Stimulated activated CD8-positive, alpha-beta memory T cell treated with anti-CD3 and anti-CD28 coated beads, Interleukin-2, amount 100 ng/mL, for 1 hour (primary cell): ENCODE measurements at places on chromosomes 4 and X.

DNA sequence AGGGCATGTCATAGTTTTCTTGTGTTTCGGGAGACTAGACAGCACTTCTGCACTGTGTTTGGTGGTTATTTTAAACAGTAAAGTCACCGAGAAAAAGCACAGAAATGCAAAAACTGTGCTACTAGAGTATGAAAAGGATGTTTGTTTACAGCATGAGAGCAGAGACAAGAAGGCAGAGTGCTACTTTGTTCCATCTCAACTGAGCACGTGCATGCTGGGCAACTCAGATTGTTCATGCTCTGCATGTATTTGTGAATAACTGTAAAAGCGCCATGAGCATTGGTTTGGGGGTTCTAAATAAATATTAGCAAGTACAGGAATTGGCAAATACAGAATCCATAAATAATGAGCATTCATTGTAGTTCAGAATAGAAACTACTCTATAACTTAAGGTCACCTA lies 7.4 kb downstream of the EVC start:
- DNase-seq, result no peak

- no peak for DNase-seq
Observed at GRCh38 chr4:168183717-168184571, 91.6 kb downstream of the ANXA10 start.

DNA sequence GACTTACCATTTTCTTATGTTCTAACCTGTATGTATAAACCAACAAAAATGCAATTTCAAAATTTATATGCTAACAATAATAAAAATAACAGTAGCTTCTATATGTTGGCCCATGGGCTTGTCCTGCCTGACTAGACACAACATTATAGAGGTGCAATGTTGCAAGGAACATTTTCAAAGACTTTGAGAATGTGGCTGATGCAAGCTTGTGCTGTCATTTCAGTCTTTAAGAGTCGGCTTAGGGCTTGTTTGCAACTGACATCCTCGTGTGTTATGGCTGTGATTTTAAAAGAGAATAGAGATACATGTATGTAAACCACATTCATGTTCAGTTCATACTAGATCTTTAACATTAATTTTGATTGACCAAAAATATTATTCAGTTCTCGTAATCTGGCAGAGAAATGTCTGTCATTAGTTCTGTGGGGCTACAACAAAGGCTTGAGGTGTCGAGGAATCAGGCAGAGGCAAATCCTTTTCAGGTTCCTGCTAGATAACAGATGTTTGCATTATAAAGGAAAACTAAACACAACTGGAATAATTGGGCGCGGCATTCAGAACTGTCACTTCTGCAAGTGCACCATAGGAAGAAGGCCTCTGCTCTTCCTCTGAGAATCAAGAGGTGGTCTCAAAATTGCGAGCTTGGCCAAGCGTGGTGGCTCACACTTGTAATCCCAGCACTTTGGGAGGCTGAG lies 13.1 kb downstream of the TMSB4X start:
- DNase-seq, result no peak

- no peak for DNase-seq
Observed at GRCh38 chr4:113145519-113146291, 96.3 kb downstream of the ANK2 start.

GRCh38 chr4:52750819-52751486 lies at the start of gene ERVMER34-1:
ERVMER34-1 (minus strand) TSS chr4:52751425; CDS start chr4:52745520, 5,905 bp downstream.
- no peak for DNase-seq

GRCh38 chrX:50579955-50580354 lies 109.3 kb upstream of the DGKK start:
- DNase-seq, result no peak

DNA sequence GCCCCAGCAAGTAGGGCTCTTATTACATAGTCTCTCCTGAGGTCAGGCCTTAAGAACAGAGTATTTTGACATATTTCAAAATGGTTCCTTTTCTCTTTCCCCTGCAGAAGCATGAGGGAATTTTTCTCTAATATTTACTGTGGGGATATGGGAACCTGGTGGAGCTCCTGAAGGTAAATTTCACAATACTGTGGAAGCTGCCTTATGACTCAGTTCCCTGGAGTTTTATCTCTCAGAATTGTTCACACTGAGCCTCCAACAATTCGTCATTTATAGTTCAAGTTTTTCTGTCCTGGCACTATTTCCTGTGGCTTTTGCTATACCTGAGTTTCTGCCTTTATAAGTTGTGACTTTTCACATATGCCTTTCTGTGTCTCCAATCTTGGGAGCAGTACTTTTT lies 607.2 kb upstream of the NDST4 start:
- DNase-seq, result no peak

DNA sequence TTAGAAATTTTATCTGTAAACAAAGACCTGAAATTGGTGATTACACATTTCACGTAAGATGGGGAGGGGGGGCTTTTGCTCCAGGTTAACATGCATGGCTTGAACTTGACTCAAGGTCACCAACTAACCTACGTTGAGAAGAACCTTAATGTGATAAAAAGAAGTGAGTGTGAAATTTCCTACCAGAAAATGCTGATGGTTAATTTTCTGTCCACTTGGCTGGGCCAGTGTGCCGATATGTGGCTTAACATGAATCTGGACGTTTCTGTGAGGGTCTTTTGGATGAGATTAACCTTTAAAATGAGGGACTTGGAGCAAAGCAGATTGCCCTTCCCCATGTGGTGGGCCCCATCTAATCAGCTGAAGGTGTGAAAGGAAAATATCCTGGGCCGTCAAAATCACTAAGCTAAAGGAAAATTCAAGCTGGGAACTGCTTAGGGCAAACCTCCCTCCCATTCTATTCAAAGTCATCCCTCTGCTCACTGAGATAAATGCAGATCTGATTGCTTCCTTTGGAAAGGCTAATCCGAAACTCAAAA lies 107.3 kb upstream of the ENPP6 start:
- DNase-seq, result no peak

DNA sequence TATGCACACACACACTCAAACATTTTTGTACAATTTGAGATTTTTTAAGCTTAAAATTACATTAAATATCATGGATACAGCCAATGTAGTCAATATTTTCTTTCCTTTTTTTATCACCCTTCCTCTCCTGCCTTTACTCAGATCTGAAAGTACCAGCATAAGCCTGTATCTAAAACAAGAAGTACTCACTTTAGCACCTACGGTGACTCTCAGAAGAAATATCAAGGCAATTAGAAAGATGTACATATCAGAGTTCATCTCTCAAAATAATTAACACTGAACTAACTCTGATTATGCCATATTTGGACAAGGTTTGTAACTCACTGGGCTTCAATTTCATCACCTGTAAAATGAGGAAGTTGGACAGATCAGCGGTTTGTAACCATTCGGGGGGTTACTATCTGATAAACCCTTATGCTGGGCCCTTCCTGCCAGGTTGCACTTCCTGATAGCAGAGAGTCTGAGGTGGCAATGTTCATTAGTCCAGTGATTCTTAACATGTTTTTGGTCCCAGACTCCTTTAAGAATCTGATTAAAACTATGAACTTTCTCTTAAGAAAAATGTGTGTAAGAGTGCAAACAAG lies 5.7 kb upstream of the GPR174 start:
- no peak for DNase-seq

GRCh38 chrX:136867096-136867491 lies 13.4 kb downstream of the RBMX start:
- no peak for DNase-seq

- no peak for DNase-seq
Observed at GRCh38 chr4:105996845-105997244, 101.6 kb downstream of the NPNT start.

- no peak for DNase-seq
Observed at GRCh38 chr4:6885953-6886557, 23.6 kb upstream of the TBC1D14 start.

DNA sequence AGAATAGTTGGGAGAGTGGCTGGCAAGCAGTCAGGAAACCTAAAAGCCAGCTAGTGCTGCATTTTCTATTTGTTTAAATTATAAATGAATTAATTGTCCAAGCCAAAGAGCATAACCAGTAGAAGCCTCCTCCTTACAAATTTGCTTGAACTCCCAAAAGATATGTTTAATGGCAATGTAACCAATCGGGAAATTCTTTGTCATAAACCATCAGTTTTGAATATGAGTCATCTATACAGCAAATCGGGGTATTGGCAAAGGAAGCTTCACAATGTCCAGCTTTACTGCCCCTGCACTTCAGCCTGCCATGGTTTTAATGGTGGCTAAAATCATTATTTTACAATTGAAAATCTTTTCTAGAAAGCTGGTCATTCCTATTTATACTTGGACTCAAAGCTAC lies 216.6 kb downstream of the SHROOM3 start:
- DNase-seq, result no peak

DNA sequence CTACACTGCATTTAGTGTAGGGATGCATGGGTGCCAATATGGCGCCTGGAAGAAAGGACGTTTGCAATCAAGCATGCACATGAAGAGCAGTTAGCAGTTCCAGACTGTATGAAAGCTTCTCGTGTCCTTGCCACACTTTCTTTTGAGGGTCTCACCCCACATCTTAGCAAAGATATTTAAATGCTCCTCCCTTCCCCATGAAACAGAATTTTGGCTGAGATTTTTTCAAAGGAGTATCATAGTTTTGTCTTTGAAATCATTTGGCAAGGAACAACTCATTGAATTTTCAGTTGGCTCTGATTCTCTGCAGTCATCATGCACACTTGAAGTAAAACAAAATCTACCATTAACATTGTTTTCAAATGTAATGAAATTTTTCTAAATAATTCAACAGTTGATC lies 39.6 kb upstream of the STIM2 start:
- DNase-seq, result no peak

GRCh38 chr4:186844059-186844681 lies 120.5 kb upstream of the FAT1 start:
- DNase-seq, result no peak

DNA sequence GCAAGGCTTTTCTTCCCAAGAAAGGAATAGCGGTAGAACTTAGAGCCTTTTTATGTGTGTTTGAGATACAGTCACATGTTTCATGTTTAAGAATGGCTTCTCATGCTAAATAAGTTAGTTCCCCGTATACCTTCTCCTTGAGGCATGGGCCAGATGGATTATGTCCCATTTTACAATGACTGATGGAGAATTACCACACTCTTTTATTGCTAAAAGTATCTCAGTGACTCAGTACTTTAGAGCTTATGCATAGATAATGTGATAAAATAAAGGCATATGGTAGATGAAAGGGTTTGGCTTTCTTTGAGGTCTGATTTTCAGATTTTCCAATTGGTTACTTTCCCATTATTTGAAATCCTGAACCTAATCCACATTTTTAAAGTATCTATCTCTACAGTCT lies 121.8 kb upstream of the BMPR1B start:
- DNase-seq, result no peak
